ENCODE measurements at places on chromosomes 5 and 9.

- no peak for DNase-seq
Measured at GRCh38 chr9:136336156-136336870, 9.0 kb downstream of the GPSM1 start.

- no peak for DNase-seq
Measured at GRCh38 chr9:2729003-2729402, 11.7 kb downstream of the KCNV2 start.

DNA sequence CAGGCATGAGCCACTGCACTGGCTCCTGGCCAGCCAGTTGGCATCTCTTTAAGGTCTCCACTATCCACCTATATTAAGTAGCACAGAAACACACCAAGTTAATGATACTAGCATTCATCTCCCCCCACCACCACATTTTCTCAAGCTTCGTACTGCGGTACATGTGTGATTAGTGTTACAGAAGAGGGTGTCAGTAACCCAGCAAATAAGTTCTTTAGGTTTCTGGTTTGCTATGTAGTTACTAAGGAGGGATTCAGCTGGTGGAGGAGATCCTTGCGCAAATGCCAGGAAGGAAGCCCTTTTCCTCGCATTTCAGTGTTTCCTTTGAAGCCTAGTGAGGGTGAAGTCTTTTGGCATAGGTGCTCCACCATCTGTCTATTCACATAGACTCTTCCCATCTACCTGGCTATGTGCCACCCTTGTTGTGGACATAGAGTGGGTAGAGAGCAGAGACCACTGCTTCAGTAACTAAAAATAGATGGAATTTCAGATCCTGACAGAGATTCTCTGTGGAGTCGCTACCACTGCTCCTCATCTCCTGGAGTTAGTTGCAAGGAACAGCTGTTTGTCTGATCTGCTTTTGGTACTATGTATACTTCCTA lies 16.7 kb downstream of the UBE2D2 start:
- no peak for DNase-seq

- no peak for DNase-seq
Measured at GRCh38 chr5:83731638-83732037, 11.0 kb upstream of the HAPLN1 start.

DNA sequence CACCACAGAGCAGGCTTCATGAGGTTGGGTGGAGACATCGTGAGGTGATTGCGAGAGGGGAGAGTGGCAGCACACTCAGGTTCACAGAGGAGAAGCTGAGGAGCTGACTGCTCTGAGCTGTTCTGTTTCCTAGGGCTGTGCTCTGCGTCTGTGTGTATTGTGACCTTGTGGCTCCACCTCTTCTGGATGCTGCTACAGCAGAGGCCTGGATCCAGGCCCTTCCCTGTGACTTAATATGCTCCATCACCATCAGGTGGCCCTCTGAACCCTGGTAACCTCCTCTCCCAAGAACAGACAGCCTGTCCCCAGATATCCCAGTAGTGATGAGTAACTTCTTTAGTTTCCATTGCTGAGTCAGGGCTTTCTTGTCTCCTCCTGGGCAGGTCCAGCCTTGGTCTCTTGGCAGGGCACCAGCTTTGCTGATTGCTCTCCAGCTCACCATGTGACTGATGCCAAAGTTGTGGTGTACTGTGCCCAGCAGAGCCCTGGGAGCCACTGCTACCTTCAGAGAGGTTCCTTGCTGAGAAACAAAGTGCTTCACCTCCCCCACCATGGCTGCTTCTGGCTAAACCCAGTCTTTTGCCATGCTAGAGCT lies 212.8 kb upstream of the CHD1 start:
- DNase-seq = peak; percentile 3

DNA sequence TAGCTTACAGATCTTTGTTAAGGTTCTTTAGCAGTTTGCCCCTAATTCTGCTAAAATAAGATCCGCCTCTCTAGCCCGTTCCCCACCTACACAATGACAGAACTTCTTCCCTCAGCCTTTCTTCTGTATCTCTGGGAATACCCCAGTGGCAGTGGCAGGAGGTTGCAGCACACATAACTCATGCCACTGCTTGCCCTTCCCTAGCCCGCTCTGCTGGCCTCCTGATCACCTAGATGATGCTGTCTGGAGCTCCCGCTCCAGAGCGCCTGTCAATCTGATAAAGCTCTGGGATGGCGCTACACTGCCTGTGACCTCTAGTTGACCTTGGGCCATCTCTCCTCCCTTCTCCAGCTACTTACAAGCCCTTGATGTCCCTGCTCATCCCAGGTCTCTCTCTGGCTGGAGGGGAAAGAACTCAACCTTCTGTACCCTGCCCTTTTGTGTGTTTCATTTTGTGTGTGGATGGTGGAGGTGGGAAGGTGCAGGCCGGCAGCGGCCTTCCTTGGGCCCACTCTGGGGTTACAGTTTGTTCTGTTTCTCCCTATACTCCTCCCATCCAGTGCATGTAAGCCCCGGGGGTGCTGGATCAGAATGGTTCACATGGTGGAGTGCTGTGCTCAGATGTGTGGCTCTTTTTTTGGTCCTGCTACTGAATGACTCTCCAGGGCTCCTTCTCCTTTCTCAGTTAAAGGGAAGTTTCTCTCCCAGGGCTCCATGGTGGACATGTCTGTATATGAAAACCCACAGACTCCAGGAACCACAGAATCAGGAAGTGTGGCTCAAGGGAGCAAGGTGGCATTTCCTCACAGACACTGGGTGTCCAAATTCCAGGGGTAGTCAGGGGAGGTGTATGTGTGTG lies 29.1 kb downstream of the MTX3 start:
- DNase-seq = no peak

DNA sequence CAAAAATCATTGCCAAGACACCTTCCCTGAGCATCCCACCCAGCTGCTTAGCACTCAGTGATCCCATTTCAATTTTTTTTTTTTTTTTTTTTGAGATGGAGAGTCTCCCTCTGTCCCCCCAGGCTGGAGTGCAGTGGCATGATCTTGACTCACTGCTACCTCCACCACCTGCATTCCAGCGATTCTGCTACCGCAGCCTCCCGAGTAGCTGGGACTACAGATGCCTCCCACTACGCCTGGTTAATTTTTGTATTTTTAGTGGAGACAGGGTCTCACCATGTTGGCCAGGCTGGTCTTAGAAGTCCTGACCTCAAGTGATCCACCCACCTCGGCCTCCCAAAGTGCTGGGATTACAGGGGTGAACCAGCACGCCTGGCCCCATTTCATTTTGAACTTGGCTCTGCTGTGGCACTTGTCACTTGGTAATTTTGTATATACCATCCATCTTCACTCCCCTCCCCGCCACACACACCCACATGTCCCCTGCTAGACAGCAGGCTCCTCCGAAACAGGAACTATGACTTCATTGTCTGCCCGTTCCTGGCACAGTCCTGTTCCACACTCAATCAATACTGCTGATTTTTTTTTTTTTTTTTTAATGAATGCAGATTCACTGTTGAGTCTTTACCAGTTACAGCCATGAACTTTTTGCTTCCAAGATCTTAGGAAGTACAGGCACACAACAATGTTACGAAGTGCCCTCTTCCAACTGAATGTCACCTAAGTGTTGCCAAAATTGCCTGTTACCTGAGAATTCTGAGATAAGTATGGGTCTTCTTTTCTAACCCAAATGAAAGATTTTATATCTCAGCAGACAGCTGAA lies 17.3 kb upstream of the ZBTB34 start:
- no peak for DNase-seq

GRCh38 chr5:163565492-163565891 lies 60.1 kb downstream of the MAT2B start:
- DNase-seq = no peak

- no peak for DNase-seq
Measured at GRCh38 chr9:83322438-83322837, 215.8 kb downstream of the FRMD3 start.

DNA sequence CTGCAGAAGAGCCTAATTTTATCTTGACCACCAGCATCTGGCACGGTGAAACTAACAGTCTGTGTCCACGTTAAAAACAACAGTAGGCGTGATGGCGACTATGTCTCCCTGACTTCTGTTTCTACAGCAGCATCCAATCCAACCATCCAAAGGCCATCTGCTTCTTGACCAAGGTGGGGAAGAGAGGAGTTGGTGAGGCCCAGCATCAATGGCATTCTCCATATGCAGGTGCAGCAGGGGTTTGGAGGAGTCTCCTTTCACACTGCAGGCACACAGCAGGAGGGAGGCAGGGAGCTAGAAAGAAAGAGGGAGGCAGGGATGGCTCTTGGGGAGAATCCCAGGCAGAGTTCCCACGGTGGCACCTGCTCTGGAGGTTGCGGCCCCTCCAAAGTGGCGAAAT lies 27.0 kb downstream of the MGAT1 start:
- DNase-seq = no peak

DNA sequence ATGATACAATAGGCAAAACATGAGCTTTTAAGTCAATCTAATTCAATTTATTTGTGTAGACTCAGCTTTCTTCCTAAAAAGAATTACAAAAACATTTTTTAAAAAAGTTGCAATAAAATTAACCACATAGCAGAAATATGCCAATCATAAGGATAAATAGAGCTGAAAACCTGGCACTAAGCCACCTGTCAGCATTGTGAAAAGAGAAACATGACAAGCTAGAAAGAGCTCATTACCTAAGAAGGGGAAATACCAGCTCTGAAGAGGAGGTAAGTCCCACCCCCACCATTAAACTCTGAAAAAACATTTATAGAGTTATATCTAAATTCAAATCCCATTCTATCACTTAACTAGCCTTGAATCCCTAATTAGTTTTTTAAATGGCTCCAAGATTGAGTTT lies 372.9 kb downstream of the OSTF1 start:
- no peak for DNase-seq

DNA sequence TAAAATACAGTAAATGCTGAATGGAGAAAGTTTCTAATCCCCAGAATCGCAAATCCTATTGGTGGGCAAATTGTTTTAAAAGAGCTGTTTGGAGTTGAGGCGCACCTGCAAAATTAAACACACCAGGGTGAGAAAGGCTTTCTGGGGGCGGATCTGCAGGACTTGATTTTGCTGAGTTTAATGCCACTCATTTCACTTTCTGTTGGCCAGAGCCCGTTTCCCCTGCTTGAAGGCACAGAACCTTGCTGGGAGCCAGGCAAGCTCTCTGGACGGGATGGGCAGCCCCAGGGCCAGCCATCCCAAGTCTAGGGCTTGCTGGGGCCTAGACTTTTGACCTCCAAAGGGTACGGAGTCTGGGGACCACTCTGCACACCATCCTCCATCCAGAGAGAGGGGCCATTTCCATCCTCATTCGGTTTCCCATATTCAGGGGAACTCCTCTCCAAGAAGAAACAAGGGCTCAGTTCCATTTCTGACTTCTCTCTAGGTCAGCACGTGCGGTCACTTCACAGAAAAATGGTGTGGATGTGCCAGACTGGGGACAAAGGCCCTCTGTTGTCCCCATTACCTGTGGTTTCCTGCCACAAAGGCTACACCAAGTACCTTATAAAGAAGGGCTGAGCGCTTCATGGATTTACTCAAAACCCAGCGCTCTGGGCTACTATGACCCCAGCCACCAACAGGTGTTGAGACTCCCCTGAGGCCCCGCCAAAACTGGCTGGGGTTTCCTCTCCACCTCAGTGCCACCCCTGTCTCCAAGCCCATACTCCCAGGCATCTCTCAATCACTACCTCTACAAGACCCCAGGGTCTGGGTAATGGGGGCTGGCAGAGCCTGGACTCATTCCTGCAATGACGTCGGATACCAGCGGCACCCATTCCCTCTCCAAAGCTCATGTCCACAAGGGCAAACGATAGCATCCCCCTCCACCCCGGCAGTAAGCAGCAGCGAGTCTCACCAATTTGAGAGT lies 170.0 kb downstream of the AUH start:
- no peak for DNase-seq

GRCh38 chr9:20043461-20043860 lies 254.6 kb upstream of the SLC24A2 start:
- no peak for DNase-seq

GRCh38 chr5:72110394-72111013 lies 3.2 kb downstream of the MAP1B start:
- DNase-seq = no peak

GRCh38 chr9:89352451-89352850 lies 34.2 kb downstream of the SECISBP2 start:
- DNase-seq = no peak

DNA sequence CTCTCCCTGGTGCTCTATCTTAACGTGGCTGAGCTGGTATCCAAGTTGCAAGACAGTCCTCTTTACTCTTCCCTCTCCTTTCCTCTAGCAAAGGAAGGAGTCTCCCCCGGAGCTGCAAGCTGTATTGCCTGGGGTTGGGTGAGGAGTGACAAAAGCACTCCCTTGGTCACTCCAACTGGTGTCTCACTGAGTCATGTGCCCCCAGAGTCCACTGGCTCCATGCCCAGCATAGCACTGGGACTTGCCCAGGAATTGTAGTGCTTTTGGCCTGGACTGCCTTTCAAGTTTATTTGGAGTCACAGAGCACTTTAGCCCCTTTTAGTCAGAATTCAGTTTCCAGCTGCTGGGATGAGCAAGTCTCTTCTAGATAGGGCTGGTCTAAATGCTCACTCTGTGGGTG lies 82.6 kb upstream of the FST start:
- no peak for DNase-seq

DNA sequence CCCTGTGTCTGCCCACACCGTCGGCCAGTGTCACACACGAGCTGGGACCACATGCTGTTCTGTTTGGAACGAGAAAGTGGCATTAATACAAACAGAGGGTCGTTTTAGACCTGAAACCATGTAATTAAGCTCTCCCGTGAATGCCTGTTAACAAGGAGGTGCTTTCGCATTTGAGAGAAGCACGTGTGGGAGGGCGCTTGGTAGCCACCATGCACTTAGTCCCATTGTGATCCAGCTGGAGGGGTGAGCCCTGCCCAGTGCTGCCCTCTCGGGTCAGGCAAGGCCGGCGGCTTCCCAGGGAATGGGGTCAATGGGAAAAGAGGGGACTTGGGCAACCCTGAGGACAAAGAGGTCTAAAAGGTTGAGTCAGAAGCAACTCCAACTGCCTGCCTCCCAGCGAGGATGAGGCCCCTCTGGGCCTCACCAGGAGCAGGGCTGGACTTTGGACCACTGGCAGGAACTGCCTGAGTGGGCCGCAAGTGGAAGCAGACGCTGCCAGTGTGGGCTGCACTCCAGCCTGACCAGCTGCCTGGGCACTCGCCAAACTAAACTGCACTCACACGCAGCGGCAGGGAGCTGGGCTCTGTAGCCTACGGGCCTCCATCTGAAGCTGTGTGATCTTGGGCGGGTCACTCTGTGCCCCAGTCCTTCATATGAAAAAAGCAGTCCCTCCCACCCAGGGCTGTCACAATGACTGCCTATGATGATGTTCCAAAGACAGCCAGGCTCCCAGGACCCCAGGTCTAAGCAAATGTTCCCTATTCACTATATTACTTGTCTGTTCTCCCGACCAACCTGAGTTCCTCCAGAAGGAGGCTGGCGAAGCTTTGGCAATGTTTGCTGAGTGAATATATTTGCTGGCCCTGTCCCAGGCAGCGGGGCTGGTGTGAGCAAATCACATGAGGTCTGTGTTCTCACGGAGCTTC lies 195.7 kb downstream of the CDK5RAP2 start:
- DNase-seq = peak; percentile 63

All from HuH-7 (cell line).